Stimulated activated CD4-positive, alpha-beta T cell treated with anti-CD3 and anti-CD28 coated beads, Interleukin-1b, Interleukin-23, amount 100 ng/mL, for 1 hour (primary cell): ENCODE measurements at places on chromosomes 11 and 22.

GRCh38 chr22:22893077-22893805 lies 5.6 kb downstream of the IGLL5 start:
- no peak for DNase-seq

DNA sequence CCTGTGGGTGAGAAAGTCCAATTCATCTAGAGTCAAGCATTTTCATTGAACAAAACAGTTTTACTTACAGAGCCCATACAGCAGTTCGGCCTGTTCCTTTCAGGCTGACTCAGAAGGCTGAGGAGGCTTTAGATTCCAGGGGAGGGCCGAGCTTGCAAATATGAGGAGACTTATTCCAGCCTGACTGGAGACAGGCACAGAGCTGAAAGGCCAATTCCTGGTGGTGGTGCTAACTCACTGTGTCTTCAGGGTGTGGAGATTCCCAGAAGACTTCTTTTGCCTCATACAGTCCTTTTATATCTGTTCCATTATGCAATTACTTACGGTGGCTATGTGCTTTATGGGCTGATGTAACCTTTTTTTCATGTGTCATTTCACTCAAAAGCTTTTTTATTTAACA lies at the start of gene OR51E2:
TSS of gene OR51E2 (minus strand) at position 269 of the 400 bp plus-strand sequence. CDS start 15,142 bp downstream, outside the sequence.
- no peak for DNase-seq

- DNase-seq: no peak
These were observed 478.5 kb upstream of the CCDC90B start for GRCh38 chr11:83764643-83765042.

- no peak for DNase-seq
These were observed 303.3 kb upstream of the ZC3H12C start for GRCh38 chr11:109789901-109790300.

DNA sequence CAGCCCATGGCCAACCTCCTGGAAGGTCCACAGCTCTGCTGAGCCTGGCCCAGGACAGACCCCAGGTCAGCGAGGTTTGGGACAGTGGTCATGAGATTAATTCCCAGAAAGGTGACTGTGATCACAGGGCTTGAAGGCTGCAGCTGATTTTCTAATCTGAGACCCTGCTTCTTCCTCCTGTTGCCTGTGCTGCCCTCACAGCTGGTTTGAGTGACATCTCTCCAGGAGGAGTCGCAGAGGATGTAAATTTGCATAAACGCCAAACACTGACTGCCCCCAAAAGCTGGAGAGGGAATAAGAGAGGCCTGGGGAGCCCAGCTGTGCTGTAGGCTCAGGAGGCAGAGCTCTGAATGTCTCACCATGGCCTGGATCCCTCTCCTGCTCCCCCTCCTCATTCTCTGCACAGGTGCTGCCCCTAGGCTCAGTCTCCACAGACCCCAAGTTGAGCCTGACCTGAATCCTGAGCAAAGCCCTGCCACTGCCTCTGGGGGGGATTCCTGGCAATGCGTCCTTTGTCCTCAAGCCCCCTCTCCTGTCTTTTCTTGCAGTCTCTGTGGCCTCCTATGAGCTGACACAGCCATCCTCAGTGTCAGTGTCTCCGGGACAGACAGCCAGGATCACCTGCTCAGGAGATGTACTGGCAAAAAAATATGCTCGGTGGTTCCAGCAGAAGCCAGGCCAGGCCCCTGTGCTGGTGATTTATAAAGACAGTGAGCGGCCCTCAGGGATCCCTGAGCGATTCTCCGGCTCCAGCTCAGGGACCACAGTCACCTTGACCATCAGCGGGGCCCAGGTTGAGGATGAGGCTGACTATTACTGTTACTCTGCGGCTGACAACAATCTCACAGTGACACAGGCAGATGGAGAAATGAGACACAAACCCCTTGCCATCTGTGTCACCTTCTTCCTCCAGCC lies 23.8 kb downstream of the GGTLC2 start:
- no peak for DNase-seq

DNA sequence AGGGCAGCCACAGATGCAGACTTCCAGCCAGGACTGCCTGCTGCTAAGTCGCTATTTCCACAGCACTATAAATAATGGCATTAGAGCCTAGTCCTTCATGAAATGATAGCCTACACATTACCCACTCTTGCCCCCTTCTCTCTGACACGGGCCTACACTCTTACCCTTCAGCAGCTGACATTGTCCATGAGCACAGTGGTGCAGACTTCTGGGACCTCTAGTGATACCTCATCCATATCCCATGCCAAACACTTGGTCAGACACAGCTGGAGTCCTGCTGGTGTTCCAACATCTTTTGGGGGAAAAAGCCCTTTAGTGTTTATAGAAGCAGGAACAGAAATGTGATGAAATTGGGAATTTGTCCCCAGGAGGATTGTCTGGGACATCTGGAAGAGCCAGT lies 43.4 kb upstream of the RAB1B start:
- no peak for DNase-seq

DNA sequence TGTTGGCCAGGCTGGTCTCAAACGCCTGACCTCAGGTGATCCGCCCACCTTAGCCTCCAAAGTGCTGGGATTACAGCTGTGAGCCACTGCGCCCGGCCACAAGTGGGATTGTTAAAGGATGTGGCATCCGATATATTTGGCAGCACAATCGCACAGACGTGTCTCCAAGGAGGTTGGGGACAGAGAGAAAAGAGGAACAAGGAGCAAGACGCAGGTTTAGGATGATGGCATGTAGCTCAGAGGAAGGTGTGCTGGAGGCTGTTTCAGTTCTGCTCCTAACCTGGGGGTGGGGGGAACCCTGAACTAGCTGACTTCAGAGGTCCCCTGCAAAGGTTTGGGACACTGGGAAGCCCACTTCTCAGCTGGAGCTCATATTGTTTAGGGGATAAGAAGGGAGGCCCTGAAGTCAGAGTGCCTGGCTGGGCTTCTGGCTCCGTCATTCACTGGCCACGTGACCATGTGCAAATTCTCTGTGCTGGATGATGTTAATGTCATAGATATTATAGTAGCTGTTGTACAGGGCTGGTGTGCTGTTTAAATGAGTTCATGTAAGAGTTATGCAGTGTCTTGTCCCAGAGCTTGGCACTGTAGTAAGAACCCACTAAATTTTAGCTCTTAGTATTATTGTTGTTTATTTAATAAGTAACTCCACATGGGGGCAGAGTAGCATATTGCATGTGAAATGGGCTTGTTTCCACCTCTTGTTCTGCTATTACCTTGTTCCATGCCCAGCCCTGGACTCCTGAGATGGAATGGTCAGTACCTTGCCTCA lies 129.7 kb downstream of the ST3GAL4 start:
- no peak for DNase-seq

DNA sequence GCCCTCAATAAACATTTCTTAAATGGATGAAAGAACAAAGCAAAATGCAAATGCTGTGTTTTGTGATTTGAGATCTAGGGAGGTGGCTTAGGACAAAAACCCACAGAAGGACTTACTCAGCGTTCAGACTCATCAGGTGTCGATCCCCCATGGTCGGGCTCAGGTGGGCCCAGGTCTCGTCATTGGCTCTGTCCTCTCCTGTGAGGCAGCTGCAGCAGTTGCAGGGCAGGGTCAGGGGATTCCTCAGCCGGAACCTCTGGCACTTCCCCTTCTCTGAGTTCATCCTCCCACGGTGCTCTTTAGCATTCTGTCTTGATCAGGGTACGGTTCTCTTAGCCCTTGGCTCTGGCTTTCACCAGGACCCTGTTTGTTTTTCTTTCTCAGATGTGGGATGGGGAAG lies 14.0 kb upstream of the ACR start:
- no peak for DNase-seq

GRCh38 chr11:117413616-117414015 lies 86.0 kb downstream of the CEP164 start:
- DNase-seq: no peak

DNA sequence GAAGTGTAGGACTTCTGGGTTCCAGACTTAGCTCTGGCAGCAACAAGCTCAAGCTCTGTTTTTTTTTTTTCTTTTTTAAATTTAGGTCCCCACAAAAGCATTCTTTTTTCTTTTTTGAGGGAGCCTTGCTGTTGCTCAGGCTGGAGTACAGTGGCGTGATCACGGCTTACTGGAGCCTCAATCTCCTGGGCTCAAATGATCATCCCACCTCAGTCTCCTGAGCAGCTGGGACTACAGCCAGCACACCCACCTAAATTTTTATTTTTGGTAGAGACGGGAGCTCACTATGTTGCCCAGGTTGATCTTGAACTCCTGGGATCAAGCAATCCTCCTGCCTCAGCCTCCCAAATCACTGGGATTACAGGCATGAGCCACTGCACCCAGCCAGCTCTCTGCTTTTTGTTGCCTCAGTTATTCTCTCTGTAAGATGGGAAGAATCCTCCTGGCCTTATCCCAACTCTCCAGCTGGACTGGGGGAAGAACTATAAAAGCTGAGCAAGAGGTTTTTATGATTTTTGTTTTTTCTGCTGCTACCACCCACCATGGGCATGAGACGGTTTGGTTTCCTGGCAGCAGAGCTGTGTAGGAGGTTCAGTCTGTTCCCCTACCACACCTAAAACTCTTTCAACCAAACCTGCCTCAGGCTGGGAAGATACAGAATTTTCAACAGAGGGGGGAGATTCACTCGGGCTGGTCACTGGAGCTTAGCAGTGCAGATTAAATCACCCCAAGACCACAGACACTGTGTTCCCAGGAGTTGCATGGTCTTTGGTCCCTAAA lies 11.6 kb upstream of the MTFP1 start:
- DNase-seq: no peak

DNA sequence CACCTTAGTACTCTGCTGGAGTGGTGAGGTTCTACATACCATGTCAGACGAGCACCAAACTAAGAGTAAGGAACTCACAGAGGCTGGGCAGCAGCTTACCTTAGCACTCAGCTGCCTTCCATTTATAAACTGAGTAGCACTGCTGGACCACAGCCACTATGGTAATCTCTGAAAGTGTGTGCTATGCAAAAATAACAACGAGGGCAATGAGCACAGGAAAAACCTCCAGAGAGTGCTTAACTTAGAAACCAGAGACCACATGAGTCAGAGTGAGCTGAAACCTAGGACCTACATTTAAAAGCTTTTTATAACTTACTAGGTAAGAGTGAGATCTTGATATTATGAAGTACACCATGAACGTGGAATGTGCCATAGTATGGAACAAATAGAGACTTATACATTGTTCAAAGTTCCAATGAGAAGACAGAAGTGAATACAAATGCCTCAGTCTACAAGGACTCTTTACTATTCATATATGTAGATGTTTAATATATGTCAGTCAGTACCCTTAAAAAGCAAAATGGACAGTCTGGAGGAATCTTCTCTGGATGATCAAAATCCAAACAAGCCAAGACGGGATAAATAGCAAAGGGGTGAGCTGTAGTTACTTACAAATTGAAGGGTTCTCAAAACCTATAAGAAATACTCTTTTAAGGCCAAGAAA lies 17.2 kb upstream of the CD59 start:
- no peak for DNase-seq

- DNase-seq: no peak
These were observed 8.8 kb downstream of the KREMEN1 start for GRCh38 chr22:29081517-29082236.
